ENCODE measurements at places on chromosomes 3 and 15. TPM values are rescaled to one million over a fixed set of nuclear protein-coding genes. Genes with fewer than 3 reads are reported as not detected.

The SOX14 gene
- not detected for total RNA-seq

The JAGN1 gene
- total RNA-seq, result 30.6 TPM

The DLEC1 gene
- total RNA-seq, result under 0.01 TPM

The BCHE gene
- total RNA-seq, result 0.57 TPM

The CEP19 gene
- total RNA-seq, result 1.6 TPM
